ENCODE measurements at places on chromosomes 11 and 22. TPM values are rescaled to one million over a fixed set of nuclear protein-coding genes. Genes with fewer than 3 reads are reported as not detected.

SPTBN2 gene
- total RNA-seq: 0.92 TPM

LDHAL6A gene
- not detected for total RNA-seq

PCSK7 gene
- total RNA-seq: 123 TPM

PHETA2 gene
- total RNA-seq: 2.3 TPM

LMO1 gene
- total RNA-seq: not detected

BRSK2 gene
- 0.76 TPM for total RNA-seq

MEI1 gene
- 17.1 TPM for total RNA-seq

SCGB2A2 gene
- not detected for total RNA-seq

AIFM3 gene
- 0.30 TPM for total RNA-seq

TREH gene
- not detected for total RNA-seq

PATE2 gene
- total RNA-seq: not detected

SEPTIN5 gene
- total RNA-seq: 0.38 TPM

BEST1 gene
- total RNA-seq: not detected

DKK3 gene
- total RNA-seq: 0.51 TPM

POTEH gene
- total RNA-seq: not detected

MAPK8IP2 gene
- 0.16 TPM for total RNA-seq

SEZ6L gene
- total RNA-seq: not detected

MRGPRF gene
- total RNA-seq: 0.18 TPM

NAV2 gene
- total RNA-seq: 0.60 TPM

FAM180B gene
- 0.13 TPM for total RNA-seq

GNAZ gene
- total RNA-seq: 0.99 TPM

SLC22A12 gene
- total RNA-seq: not detected

SESN3 gene
- total RNA-seq: 9.3 TPM

GVQW3 gene
- total RNA-seq: 2.2 TPM

ANO9 gene
- 20.4 TPM for total RNA-seq

MN1 gene
- 0.08 TPM for total RNA-seq

NXPE4 gene
- total RNA-seq: not detected

ZDHHC13 gene
- total RNA-seq: 13.8 TPM

MMP8 gene
- total RNA-seq: not detected

CLTCL1 gene
- total RNA-seq: 0.16 TPM

MYRF gene
- 1.1 TPM for total RNA-seq

MS4A7 gene
- 0.14 TPM for total RNA-seq

INSC gene
- total RNA-seq: not detected

HEPHL1 gene
- not detected for total RNA-seq

VPS37C gene
- 18.4 TPM for total RNA-seq

APOA5 gene
- not detected for total RNA-seq

RBMXL2 gene
- not detected for total RNA-seq

P2RY2 gene
- total RNA-seq: not detected

MS4A4A gene
- total RNA-seq: not detected

OR5D18 gene
- not detected for total RNA-seq

OR2AG2 gene
- total RNA-seq: not detected

OR52I1 gene
- total RNA-seq: not detected

ANKK1 gene
- total RNA-seq: not detected

EXPH5 gene
- 0.79 TPM for total RNA-seq

CARD16 gene
- 2.7 TPM for total RNA-seq

Data from activated T-cell treated with anti-CD3 and anti-CD28 coated beads, Interleukin-2, amount 50 U/mL, for 4 hours (primary cell).